ENCODE measurements at places on chromosomes 4 and X. TPM values are rescaled to one million over a fixed set of nuclear protein-coding genes. Genes with fewer than 3 reads are reported as not detected.
A peak's percentile ranks its signal among the peaks of the same experiment; 100 is the strongest.

Gene FAM114A1
- total RNA-seq = 0.67 TPM

Gene COL4A6
- not detected for total RNA-seq

- H3K27ac ChIP-seq = peak overlapping the region; percentile 89
- peak overlapping the region; percentile 57 for H3K4me3 ChIP-seq
- peaks cover 91% of the 10 kb centered on the region for H3K36me3 ChIP-seq
- H3K27me3 ChIP-seq = no peaks in the 10 kb centered on the region
- DNase-seq = no peak
Observed at GRCh38 chr4:102598086-102598761, 97.1 kb downstream of the NFKB1 start.

DNA sequence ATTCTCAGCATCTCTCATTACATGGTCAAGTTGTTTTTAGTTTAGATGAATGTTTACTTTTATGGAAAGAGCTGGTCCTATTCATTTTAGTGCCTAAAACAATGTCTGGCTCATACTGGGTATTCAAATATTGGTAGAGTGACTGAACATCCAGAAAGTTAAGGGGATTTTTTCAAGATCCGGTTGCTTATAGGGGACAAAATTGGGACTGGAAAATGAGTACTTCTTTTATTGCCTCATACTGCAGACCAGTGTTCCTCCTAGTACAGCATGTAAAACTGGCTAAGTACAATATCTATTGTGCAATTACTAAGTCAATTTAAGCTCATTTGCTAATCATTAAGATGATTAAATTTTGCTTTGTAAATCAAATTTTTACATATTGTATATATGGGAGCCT lies 13.9 kb downstream of the RP2 start:
- H3K27me3 ChIP-seq = no peaks in the 10 kb centered on the region
- no peak overlapping the region for H3K4me3 ChIP-seq
- peaks cover 16% of the 10 kb centered on the region for H3K36me3 ChIP-seq
- peaks cover 5% of the 10 kb centered on the region for H3K4me1 ChIP-seq
- H3K27ac ChIP-seq = no peak overlapping the region

DNA sequence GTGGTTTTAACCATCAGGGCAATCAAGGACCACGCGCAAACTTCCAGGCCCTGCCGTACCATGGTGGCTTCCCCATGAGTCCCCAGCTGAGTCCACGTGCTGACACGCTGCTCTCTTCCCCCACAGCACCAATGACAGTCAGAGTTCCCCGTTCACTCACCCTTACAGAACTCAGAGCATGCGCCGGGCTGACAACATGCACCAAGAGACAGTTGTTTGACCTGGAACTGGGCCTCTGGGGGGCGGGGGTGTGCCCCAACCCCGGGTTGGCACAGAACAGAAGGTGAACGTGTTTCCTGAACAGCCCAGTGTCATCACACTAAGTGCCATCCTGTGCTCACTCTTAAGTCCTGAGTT lies 29.4 kb downstream of the IRF2 start:
- H3K4me3 ChIP-seq = no peak overlapping the region
- DNase-seq = no peak
- H3K27ac ChIP-seq = no peak overlapping the region
- H3K27me3 ChIP-seq = no peaks in the 10 kb centered on the region
- H3K36me3 ChIP-seq = peaks cover 59% of the 10 kb centered on the region
